ENCODE measurements at places on chromosomes 4 and X. TPM values are rescaled to one million over a fixed set of nuclear protein-coding genes. Genes with fewer than 3 reads are reported as not detected.

The NSUN7 gene
- total RNA-seq = 1.5 TPM

The RAB40A gene
- not detected for total RNA-seq

The IL2RG gene
- not detected for total RNA-seq

The RPA4 gene
- not detected for total RNA-seq

The ARHGAP4 gene
- 7.0 TPM for total RNA-seq

The RASGEF1B gene
- total RNA-seq = 1.2 TPM

The RBMXL3 gene
- not detected for total RNA-seq

The ARHGAP36 gene
- total RNA-seq = not detected

The TENM3 gene
- 7.7 TPM for total RNA-seq

The ZAR1 gene
- total RNA-seq = not detected

The UGT2B11 gene
- not detected for total RNA-seq

The HDAC8 gene
- total RNA-seq = 18.1 TPM

The ZMAT1 gene
- not detected for total RNA-seq

The TMEM156 gene
- total RNA-seq = 9.5 TPM

The MCTS1 gene
- 51.1 TPM for total RNA-seq

The SPANXD gene
- total RNA-seq = not detected

The TLR2 gene
- 1.0 TPM for total RNA-seq

The FREM3 gene
- total RNA-seq = not detected

The FAM193A gene
- total RNA-seq = 7.5 TPM

The P2RY4 gene
- 0.21 TPM for total RNA-seq

The TSPAN7 gene
- total RNA-seq = 3.4 TPM

The NHSL2 gene
- total RNA-seq = 0.07 TPM

The MTCP1 gene
- 1.5 TPM for total RNA-seq

The F9 gene
- not detected for total RNA-seq

The TEC gene
- 0.51 TPM for total RNA-seq

The HELT gene
- not detected for total RNA-seq

The TRAM1L1 gene
- total RNA-seq = 1.9 TPM

The POLN gene
- 0.37 TPM for total RNA-seq

The GRIPAP1 gene
- total RNA-seq = 9.9 TPM

The PRDM8 gene
- 0.70 TPM for total RNA-seq

The ZNF711 gene
- total RNA-seq = 0.88 TPM

The TLR10 gene
- total RNA-seq = not detected

The ADH1B gene
- not detected for total RNA-seq

The VCX gene
- total RNA-seq = not detected

The DRD5 gene
- total RNA-seq = not detected

The ATOH1 gene
- not detected for total RNA-seq

The ATP1B4 gene
- total RNA-seq = not detected

The SUPT20HL1 gene
- total RNA-seq = not detected

The PAGE1 gene
- total RNA-seq = not detected

The FAM13A gene
- 11.6 TPM for total RNA-seq

The FAT4 gene
- total RNA-seq = 3.2 TPM

The DCLK2 gene
- 0.19 TPM for total RNA-seq

The MAGEA2B gene
- not detected for total RNA-seq

The ANKRD50 gene
- total RNA-seq = 8.8 TPM

The HADH gene
- 27.6 TPM for total RNA-seq

The SSX2B gene
- total RNA-seq = not detected

The PPP2R2C gene
- total RNA-seq = 1.2 TPM

The HERC3 gene
- total RNA-seq = 12.9 TPM
